ENCODE measurements at places on chromosomes 5 and 9.

DNA sequence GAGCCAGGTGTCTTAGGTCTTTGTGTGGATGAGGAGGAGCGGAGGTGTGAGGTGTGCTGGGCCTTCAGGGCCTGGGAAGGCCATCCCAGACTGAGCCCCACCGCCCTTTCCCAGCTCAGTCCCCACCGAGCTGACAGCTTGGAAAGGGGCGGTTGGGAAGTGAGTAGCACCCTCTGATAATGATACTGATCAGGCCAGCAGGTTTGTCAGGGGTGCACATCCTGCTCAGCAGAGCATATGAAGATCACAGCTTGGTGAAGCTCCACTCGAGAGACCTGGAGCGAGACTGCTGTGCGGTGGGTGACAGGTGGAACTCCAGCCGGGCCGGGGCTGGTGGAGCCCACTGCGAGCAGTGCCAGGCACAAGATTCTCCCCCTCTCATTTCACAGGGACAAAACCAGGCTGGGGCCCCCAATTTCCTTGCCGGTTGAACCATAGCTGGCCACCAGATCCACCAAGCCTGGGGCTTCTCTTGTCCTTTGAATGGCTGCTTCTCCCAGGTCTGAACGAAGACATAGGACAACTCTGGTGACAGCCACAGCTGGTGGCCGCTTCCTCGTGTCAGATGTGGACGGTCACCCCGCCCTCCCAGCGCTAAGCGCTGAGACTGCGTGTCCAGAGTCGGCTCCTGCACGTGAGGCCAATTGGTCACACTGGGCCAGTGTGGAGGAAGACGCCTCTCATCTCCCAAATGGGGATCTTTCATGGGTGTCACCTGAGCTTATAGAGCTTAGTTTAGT, 8.3 kb downstream of the QRFP start:
- no peak for DNase-seq

- no peak for DNase-seq
Measured at GRCh38 chr9:6598249-6598725, 47.2 kb downstream of the GLDC start.

DNA sequence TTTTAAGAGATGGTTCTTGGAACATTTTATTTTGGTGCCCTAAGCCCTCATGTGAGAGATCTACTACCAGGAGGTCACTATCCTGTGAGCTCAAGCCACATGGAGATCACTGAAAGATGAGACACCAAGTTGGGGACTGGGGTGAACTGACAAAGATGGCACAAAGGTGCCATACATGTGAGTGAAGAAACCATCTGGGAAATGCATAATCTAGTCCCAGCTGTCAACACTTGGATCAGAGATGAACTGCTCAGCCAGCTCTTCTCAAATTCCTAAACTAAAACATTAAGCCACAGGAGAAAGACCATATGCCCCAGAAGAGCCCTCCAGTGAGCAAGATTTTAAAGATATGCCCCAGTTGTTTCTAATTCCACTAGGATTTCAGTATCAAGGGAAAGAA, 22.2 kb upstream of the MYOT start:
- no peak for DNase-seq

GRCh38 chr9:7760014-7760415, 39.6 kb downstream of the DMAC1 start:
- no peak for DNase-seq

GRCh38 chr5:148759101-148759500, 67.3 kb upstream of the ADRB2 start:
- DNase-seq = no peak

GRCh38 chr9:31471010-31471409, 913.4 kb upstream of the ACO1 start:
- no peak for DNase-seq

DNA sequence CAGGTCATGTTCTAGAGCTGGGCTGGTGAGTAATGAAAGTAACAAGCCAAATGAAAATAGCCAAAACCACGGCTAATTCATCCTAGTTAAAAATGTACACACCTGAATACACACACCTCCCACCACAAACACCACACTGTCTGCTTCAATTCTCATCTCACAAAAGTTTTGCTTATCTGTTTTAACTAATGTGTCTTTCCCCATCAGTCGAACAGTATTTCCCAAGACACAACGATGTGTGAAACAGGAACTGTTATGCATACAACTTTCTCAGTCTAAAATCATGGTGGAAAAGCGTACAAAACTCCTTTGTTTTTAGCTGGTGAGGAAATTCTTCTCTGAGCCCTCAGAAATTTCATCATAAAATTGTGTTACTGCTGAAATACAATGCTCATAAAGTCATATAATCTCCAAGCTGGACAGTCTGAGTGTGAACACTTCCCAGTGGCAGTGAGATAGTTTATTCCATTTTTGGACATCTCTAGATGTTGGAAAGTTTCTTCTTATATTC, 242.4 kb downstream of the EFNA5 start:
- no peak for DNase-seq

- DNase-seq = no peak
Measured at GRCh38 chr5:34914671-34915138, 599 bp downstream of the RAD1 start.

- DNase-seq = peak; percentile 40
Measured at GRCh38 chr9:35051069-35051967, 21.1 kb downstream of the VCP start.

DNA sequence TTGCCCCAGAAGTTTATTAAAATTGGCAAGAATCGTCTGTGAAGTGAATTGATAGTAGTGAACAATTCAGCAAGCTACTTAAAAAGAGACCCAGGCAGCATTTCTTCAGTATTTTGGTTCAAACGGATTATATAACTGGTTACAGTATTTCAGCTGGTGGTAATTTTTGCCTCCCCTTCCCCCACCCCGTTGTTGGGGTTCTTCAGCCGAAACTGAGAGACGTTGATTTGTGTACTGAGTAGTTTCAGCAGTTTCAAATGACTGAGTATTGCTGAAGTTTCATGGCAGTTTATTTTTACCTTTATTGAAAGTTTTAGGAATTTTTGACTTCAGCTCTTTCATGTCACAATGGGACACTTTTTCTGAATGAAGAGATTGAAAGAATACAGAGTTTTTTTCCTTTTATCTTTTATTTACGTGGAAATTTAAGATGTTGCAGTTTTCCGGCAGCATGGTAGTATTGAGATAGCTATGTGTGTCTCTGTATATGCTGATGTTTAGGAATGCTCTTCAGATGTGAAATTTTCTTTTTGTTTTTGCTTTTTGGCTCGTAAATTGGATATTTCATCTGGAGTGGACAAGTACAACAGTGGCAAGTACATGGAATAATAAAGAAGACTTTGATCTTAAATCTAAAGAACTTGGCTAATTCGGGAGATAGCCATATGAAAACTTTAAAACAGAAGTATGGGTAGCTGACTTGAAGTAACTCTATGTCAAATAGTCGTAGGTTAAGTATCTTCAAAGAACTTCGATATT, 1.9 kb downstream of the GPBP1 start:
- peak; percentile 18 for DNase-seq

DNA sequence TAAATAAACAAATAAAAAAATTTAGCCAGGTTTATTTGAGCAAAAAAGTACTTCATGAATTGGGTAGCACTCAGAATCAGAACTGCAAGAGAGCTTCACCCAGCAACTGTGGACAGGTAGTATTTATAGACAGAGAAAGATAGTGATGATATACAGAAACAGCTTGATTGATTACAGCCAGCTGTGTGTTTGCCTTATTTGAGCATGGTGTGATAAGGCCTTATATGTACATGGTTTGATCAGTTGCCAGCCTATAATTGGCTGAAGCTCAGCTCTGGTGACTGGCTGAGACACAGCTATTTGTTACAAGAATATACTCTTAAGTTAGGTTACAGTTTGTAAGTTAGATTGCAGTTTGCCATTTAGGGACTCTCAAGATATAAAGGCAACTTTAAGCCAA, 34.3 kb upstream of the ARL15 start:
- no peak for DNase-seq

DNA sequence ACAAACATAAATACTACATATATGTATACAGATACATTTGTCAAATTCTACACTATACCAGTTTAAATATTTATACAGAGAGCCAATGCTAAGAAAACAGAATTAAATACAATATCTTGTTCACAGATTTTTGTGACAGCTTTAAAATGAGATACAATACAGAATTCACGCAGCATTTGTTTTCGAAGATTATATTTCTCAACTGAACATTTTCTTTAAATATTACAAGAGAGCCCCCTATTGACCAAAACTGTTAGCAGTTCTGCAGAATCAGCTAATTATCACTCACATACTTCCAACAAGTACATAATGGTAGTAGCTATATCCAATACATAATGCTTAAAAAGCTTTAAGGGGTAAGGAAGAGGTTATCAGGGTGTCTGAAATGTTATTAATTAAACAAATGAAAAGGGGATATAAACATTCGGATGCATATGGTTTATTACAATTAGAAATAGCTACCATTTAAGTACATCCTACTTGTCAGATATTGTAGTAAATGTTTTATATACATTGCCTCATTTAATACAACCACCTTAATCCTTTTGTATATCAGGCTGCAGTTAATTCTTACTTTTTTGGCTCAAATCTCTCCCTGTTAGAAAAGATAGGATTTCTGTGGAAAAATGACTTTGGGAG, 31.7 kb downstream of the ZDHHC21 start:
- no peak for DNase-seq

GRCh38 chr9:8724284-8725018, 924.9 kb upstream of the DMAC1 start:
- no peak for DNase-seq

- no peak for DNase-seq
Measured at GRCh38 chr5:94505327-94506068, 112.9 kb downstream of the KIAA0825 start.

All from memory B cell (primary cell).